Activated CD4-positive, CD25-positive, alpha-beta regulatory T cell (primary cell): ENCODE measurements at places on chromosomes 5 and 9.

- no peak for DNase-seq
These were observed 23.9 kb upstream of the PPP3R2 start for GRCh38 chr9:101618698-101619097.

- no peak for DNase-seq
These were observed 449.4 kb downstream of the RASEF start for GRCh38 chr9:82613498-82613897.

DNA sequence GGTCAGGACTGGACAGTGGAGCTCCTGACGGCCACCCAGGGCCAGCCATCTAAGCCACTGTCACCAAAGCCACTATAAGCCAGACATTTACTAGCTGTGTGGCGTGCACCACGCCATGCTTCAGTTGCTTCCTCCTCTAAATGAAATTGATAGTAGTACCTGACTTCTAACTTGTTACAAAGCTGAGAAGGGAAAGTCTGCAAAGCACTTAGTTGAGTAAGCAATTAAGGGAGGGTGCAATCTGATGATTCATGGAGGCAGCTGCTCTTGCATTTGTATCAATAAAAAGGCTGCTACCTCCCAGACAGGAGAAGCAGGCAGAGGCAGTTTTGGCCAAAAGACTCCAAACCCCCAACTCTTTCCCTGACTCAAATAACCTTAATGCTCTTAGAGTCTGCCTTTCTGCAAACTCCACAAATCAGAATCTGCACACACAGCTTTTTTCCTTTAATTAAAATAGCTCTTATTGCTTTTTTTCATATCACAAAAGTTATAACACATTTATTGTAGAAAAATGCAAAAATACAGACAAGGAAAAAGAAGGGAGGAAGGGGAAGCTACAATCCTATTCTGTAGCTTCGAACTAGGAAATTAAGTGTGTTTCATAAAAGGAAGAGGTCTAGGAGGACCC, 19.3 kb upstream of the RAPGEF1 start:
- DNase-seq, result no peak

DNA sequence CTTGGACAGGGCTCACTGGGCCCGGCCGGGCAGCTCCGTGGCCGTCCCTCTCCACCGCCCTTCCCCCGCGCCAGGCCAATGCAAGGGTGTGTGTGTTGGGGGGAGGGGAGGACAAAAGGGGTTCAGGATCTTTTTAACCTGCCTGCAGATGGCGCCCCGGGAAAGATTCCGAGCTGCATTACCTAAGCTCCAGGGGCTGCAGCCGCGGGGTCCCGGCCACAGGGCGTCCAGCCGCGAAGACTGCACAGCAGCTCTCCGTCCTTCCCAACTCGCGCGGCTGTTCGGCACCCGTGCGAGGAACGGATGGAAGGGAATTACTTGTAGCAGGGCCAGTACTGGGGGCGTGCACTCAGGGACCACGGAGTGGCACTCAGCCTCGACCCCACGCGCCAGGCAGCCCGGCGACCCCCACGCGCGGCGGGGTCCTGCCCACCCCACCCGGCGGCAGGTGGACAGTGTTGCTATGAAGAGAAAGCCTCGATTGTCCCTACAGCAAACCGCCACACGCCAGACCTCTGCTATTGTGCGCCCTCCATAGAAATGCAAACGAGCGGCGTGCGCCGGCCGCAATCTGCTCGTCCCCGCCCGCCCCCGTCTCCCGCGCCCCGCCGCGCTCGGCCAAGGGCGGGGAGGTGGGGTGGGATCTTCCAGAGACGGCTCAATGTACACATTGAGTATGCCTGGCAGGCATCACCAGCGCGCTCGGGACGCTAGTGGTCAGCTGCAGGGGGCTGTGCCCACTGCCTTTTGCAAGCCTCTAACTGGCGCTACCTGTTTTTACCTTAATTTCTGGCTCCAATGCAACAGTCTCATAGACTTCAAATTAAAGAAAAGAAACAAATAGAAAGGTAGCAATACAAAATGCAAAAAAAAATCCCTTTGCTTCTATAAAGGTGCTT, 796 bp upstream of the GADD45G start:
- DNase-seq, result no peak

- DNase-seq, result no peak
These were observed 323.4 kb downstream of the CSNK1G3 start for GRCh38 chr5:123835421-123835820.

GRCh38 chr5:90071656-90072055, 337.9 kb downstream of the CETN3 start:
- DNase-seq, result no peak

DNA sequence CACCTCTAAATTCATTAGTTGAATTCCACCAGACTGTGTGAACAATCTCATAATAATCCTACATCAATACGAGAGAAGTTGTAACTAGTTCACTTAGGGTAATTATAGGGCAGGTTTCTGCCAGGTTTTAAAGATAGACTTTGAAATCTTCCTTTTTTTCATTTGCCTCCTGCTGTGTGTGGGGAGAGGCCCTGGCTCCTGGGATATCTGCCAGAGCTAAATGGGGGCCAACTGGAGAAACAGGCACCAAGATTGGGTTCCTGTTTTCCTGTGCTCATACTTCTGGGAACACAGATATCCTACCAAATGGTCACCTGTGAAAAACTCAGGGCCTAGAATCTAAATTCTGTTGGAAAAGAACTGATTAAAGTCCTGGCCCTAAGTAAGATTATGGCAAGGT, 42.3 kb downstream of the SH3RF2 start:
- DNase-seq, result no peak

DNA sequence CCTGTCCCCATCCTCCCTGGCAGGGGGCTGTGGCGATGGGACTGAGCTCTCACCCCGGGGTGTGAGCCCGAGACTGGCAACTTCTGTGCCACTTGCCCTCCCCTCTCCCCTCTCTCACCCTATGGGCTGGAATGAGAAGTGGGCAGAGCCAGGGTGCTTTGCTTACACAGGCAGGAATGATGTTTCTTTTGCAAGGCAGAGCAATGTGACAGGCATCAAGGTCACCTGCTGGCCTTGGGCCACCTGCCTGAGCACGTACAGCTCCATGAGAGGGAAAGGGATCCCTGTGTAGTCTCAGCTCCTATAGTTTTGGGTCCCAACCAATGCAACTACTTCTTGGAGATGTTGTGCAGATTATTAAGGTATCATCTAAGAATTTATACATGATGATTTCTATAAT, 252.8 kb upstream of the DAP start:
- DNase-seq, result no peak

DNA sequence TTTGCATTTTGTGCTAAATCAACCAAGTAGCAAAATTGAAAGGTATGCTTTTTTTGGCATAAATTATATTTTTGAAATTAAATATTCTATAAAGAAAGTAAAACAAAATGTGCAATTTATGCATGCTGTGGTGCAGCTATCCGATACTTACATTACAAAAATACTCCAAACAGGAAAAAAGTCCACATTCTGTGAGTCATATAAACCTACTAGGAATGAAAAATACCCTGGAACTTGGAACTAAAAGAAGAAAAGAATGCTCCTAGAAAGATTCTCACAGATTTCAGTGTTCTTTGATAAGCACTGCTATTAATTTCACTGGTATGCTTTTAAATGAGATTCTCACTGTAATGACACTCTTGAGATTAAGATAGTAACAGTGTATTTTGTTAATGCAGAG, 92.6 kb downstream of the OSMR start:
- no peak for DNase-seq

DNA sequence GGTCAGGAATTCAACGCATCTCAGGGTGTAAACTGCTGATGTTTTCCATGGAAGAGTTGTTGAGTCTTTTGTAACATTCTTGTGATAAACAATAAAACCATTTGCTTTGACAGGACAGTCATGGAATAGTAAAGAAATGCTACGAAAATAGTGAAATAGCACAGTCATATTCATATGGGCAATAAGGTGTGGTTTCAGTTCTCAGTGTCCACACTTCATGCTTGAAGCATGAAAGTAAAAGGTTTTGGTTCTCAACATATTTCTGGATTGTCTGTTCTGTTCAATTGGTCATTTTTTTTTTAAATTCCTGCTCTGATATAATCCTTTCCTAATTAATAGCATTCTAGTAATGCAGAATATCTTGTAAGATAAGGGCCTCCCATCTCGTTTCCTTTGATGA, 467.6 kb upstream of the ZNF608 start:
- DNase-seq, result no peak
